G401 (cell line): ENCODE measurements at places on chromosomes 11 and 22. TPM values are rescaled to one million over a fixed set of nuclear protein-coding genes. Genes with fewer than 3 reads are reported as not detected.

GRCh38 chr11:78350091-78350645, 67.5 kb downstream of the GAB2 start:
- no peak for DNase-seq

DNA sequence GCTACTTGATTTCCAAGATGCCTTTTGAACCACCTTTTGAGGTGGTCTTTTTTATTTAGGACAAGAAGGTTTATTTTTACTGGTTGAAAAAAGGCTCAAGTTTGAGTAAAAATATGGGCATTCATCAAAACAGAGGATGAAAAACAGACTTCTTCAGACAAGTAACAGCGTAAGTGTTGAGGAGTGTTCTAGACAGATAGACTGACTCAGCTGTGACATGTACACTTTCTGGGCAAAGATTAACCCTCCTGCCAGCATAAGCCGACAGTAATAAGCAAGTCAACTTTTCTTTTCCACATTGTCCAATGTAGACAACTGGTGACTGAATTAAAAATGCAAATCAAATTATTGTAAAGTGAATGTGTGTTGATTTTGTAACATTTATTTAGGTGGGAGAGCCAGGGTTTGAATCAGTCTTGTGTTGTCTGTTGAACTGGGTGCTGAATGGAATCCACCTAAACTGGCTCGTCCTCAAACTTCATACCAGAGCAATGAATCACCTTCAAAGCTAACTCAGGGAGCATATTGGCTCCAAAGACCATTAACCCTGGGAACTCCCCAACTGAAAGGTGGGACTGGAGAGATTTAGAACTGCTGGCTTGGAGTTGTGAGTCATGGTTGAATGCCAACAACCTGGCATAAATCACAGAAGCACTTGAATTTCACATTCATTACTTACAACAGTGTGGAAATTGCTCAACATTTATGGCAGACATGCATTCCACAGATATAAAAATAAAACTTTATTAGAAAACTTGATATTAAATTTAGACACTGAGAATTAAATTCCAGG, 377.0 kb downstream of the ETS1 start:
- no peak for DNase-seq

DNA sequence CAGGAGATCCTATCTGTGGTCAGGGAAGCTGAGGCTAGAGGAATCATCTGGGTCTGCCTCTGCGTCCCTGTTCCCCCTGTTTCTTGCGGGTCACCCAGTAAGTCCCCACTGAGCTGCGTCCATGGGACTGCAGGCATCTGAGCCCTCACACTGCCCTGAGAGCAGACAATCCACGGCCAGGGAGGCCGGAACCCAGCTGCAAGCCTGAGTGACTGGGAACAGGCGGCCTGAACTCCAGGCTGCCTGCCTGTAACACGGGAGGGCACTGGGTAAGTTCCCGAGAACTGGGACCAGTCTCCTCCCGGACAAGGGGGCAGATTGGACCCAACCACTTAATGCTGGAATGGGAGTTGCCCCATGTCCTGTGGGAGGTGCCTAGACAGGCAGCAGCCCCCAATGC, 727.4 kb downstream of the BRD1 start:
- no peak for DNase-seq

DNA sequence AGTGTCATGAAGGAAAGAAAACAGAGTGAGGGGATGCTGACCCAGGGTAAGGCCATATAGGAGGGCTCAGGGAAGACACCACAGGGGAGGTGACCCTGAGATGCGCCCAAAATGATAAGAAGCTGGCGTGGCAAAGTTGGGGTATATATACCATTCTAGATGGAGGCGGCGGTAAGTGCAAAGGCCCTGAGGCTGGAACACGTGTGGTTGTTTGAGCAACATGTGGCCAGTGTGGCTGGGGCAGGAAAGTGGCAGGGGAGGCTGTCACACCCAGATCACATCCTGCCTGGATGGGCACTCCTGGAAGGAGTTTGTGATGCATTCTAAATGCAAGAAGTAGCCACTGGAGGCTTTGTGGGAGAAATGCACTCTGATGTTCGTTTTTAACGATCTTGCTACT, 70.2 kb downstream of the CYTH4 start:
- DNase-seq = no peak

DNA sequence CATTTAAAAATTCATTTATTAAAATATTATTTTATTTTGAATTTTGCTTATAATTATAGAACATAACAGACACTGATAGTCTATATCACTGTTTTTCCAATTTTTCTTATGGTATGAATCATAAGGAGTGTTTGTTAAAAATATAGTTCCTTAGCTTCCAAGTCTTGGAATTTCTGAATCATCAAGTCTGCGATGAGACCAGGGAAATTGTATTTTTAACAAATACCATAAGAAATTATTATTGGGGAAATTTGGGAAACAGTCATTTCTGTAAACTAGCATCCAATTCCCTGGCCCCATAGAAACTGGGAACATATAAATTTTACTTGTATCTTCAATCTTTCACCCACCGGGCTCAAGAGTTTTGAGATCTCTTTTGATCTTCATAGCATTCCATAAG, 38.0 kb upstream of the PICALM start:
- DNase-seq = no peak

- DNase-seq = no peak
Observed at GRCh38 chr22:45642986-45643385, 28.6 kb upstream of the ATXN10 start.

GRCh38 chr11:124807201-124807600, 7.0 kb upstream of the MSANTD2 start:
- no peak for DNase-seq

DNA sequence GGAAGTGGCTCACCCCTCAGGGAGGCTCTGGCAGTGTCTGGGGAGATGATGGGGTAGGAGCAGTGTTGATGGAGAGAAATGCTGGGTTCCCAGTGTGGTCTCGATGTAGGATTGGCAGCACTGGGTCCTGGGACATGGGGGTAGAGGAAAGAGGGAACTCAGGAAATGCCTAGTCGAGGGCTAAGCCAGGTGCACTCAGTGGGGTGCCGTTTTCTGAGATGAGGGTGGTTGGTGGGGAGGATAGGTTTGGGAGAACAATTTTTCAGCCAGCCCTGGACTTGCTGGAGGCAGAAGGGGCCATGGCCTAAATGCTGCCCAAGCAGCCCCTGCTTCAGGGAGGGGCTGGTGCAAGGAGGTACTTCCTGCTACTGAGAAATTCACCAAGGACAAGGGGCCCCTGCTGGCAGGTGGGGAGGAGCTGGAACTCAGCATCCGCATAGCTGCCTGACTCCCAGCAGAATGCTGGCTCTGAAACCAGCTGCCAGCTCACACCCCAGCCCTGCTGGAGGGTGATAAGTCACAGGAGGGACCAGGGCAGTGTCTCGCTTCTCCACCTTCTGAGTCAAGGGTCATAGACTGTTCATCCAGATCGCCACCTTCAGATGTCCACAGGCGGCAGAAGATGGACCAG, 6.0 kb downstream of the CCDC157 start:
- no peak for DNase-seq

DNA sequence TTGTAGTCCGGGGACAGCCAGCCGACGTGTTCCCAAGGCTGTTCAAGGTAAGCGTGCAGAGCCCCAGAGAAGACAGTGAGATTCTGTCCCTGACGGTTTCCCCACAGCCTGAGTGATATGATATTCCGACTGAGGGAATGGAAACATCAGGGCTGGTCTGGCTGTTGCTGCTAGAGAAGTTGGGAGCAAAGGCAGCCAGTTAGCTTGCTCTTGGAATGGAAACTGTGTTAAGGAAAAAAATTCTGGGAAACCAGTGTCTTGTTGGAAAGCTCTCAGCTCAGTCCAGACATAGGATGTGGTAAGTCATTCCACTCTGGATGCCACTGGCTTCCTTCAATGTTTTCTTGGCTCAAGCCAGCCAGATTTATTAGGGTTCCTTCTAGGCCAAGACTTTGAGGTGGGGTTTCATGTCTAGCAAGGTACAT, 8.8 kb downstream of the CRY2 start:
- DNase-seq = no peak

GRCh38 chr11:72528121-72528520, 93.8 kb upstream of the CLPB start:
- no peak for DNase-seq

DNA sequence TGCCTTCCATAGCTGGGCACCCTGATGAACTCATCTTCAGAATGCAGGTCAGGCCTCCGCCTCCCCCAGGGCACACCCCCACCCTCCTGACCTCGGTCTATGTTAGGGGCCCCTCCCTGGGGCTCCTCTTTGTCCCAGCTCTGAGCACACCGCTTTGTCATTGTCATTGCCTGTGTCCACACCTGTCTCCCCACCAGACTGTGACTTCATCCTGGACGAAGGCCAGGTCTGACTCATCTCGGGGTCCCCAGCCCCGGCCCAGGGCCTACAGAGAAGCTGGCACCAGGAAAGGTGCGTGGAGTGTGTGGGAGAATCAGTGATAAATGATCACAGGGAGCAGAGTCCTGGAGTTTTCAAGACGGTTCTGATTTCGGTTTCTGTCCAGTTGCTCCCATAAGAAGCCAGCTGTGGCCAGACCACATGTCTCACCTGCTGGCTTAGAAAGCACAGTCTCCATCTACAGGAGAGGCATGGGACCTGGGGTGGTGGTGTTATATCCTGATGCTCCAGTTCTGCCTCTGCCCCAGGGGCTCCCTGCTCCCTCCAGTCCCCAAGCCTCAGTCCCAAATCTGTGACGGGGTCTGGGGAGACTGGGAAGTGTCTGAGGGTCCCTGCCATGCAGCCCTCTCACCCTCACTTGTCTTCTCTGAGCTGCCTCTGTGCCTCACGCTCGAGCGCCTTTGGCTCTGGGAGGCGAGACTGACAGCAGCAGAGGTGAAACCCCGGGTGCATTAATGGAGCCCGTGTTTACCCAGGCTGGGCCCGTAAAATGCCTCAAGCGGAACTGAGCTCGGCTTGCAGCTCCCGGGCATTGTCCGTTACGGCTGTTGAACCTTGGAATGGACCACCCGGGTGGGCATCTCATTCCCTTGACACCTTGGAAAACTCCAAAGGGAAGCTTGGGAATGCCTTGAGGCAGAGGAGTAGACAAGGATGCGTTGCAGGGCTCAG, 85.5 kb upstream of the WNT11 start:
- no peak for DNase-seq

DNA sequence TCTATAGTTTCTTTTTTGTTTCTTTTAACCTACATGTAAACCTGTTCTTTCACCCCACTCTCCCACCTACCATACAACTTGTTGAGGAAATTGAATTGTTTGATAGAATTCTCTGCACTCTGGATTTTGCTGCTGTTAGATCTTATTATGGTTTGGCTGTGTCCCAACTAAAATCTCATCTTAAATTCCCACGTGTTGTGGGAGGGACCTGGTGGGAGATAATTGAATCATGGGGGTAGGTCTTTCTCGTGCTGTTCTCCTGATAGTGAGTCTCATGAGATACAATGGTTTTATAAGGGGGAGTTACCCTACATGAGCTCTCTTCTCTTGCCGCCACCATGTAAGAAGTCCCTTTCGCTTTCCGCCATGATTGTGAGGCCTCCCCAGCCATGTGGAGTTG, 15.0 kb upstream of the PITPNB start:
- DNase-seq = no peak

- no peak for DNase-seq
Observed at GRCh38 chr11:10719616-10720015, 26.1 kb upstream of the IRAG1 start.

DNA sequence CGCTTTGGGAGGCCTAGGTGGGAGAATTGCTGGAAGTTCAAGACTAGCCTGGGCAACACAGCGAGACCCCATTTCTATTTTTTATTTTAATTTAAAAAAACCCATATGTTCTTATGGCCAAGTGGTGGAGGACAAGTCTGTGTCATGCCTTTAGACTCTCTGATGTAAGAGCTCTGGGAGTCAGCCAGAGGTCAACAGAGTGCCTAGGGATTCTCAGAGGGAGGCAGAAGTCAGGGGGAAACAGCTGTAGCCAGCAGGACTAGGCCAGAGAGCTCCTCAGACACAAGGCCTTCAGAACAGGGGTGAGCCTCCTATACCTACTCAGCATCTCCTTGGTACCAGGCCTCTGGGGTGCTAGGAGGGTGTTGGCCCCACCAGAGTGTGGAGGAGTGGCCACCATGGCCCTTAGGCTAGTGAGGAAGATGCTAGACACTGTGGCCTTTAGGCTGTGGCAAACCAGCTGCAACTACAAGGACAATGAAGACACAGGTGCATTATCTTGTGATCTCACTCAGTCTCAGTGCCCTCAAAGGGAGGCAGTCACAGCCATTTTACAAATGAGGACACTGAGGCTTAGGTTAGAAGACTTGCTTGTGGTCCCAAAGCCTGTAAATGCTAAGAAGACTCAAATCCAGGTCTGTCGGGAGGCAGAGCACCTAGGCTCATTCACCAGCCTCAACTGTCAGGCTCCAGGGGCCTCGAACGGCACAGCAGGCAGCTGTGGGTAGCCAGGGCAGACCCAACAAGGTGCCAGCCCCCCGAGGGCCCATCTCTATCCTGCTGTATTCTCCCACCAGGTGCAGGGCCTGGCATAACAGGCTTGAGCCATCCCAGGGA, 5.0 kb downstream of the ZP1 start:
- no peak for DNase-seq

- DNase-seq = no peak
Observed at GRCh38 chr11:72204886-72205285, 11.7 kb upstream of the FOLR2 start.

DNA sequence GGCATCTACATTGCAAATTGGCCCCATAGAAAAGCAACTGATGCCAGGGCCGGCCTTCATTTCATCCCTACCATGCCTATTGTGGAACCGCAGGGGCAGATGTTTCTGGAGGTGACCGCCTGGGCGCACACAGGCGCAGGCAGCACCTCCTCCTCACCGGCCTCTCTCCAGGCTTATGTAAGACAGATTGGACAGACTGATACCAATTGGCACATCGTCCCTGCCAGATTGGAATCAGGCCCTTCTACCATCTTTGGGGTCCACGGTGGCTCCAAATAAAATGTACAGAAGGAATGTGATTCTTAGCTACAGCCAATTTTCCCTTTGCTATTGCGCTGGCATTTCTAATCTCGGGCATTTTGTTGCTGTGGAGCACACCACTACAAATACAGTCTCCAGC, 732.6 kb downstream of the NTM start:
- DNase-seq = peak; percentile 84

DNA sequence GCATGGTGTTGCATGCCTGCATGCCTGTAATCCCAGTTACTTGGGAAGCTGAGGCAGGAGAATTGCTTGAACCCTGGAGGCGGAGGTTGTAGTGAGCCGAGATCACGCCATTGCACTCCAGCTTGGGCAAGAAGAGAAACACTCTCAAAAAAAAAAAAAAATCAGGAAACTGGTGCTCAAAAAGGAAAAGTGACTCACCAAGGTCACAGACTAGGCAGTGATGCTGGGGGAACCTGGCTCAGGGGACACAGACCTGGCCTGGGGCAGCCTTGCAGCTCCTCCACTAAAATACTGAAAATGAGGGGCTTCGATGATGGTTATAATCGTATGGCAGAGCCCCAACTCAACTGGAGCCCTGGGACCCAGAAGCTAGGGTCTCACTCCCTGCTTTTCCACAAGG, 8.1 kb upstream of the SLC35E4 start:
- DNase-seq = no peak

The GPHA2 gene
- total RNA-seq = 0.54 and 0.80 TPM in 2 replicates

The LMO2 gene
- total RNA-seq = 0.18 TPM in 1 of 2 replicates, not detected in the other

The PGR gene
- total RNA-seq = not detected in 2 replicates

The FIBIN gene
- 0.95 TPM in 1 of 2 replicates, not detected in the other for total RNA-seq

The APOBEC3B gene
- total RNA-seq = 6.4 and 8.9 TPM in 2 replicates
